ENCODE measurements at places on chromosomes 5 and 9.

- DNase-seq = no peak
Observed at GRCh38 chr9:126023962-126024361, 276.8 kb downstream of the PBX3 start.

DNA sequence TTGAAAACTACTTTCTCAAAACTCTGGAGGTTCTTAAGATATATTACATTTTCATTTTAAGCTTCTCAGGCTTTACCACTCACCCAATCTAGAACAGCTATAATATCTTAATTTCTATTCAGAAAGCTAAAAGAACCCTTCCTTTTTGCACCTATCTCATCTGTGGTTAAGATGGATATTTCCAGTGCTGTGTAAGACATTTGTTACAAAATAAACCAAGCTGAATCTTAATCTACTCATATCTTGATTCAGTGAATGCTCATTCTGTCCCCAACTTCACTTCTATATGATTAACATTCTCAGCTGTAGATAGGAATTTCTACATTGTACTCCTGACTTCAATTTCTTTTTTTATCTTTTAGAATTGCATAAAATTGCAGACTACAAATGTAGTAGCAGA lies 15.0 kb downstream of the ABHD17B start:
- no peak for DNase-seq

DNA sequence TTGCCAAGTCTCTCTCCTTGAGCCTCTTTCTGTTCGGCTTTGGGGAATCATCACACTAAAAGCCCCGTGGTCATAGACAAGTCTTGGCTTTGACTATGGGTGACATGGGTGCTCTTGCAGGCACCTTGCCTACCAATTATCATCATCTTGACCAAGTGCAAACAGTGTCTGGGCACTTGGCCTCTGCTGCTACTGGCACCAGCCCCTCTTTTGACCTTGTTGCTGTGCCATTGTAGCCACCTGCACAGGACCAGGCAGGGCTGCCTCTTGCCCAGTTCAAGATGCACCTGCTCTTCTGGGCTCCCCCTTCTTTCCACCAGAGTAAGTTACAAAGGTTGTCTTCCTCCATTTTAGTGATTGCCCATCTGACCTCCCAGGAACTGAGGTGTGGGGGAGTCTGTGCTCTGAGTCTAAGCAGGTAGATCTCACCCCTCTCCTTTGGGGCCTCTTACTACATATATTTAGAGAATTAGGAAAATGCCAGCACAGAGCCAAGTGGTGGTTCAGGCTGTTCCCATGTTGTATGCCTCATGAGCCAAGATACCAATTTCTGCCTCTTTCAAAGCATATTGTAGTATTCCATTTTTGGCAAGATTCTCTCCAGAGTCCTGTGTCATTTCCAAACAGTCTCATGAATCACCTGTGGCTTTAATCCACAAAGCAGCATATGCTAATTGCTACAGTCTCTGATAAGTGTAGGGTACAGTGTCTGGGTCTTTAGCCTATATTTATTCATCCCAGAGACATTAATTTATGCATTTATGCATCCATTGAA lies 142.9 kb upstream of the DAP start:
- DNase-seq = no peak

GRCh38 chr9:119559986-119560385 lies 190.8 kb upstream of the BRINP1 start:
- no peak for DNase-seq

DNA sequence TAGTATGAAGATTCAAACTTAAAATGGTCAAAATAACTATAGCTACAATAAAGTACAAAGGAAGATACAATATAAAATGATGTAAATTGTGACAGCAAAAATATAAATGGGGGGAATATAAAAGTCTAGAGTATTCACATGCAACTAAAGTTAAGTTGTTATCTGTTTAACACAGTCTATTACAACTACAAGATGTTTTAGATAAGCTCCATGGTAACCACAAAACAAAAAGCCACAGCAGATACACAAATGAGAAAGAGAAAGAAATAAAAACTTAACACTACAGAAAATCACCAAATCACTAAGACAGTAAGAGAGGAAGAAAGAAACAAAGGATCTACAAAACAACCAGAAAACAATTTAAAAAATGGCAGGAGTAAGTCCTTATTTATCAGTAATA lies 17.0 kb upstream of the SH3TC2 start:
- no peak for DNase-seq

- no peak for DNase-seq
Observed at GRCh38 chr9:136676920-136677686, 10.2 kb downstream of the AGPAT2 start.
